ENCODE measurements at places on chromosomes 7 and 10. TPM values are rescaled to one million over a fixed set of nuclear protein-coding genes. Genes with fewer than 3 reads are reported as not detected.

The AZGP1 gene
- total RNA-seq, result not detected

The YAE1 gene
- 10.0 TPM for total RNA-seq

The KAZALD1 gene
- total RNA-seq, result not detected

The AHR gene
- total RNA-seq, result 46.3 TPM

The SNX10 gene
- total RNA-seq, result 59.3 TPM

The PNLIPRP2 gene
- total RNA-seq, result not detected

The NEUROG3 gene
- not detected for total RNA-seq

The PSD gene
- 2.8 TPM for total RNA-seq

The CCNJ gene
- total RNA-seq, result 4.8 TPM

The CYP26C1 gene
- total RNA-seq, result 0.05 TPM

The FAM13C gene
- not detected for total RNA-seq

The FGFBP3 gene
- total RNA-seq, result 1.9 TPM

GRCh38 chr7:25953859-25954258 lies 198.1 kb upstream of the NFE2L3 start:
- H3K27me3 ChIP-seq, result peaks cover 40% of the 10 kb centered on the region
- H3K27ac ChIP-seq, result no peak overlapping the region
- DNase-seq, result no peak
- peaks cover 4% of the 10 kb centered on the region for H3K36me3 ChIP-seq
- peaks cover 7% of the 10 kb centered on the region for H3K4me1 ChIP-seq

DNA sequence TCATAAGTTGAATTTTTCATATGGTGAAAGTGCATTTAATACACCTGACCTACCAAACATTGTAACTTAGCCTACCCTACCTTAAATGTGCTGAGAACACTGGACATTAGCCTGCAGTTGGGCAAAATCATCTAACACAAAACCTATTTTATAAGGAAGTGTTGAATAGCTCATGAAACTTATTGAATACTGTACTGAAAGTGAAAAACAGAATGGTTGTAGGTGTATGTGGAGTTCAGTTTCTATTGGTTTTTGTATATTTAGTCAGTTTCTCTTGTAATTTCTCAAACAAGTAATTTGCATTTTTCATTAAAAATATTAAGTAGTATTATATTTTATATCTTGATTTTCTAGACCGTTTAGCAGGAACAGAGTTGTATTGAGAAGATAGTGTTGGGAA lies 15.3 kb downstream of the CCDC7 start:
- peaks cover 34% of the 10 kb centered on the region for H3K36me3 ChIP-seq
- peaks cover 20% of the 10 kb centered on the region for H3K4me1 ChIP-seq
- no peaks in the 10 kb centered on the region for H3K27me3 ChIP-seq
- H3K27ac ChIP-seq, result no peak overlapping the region
- DNase-seq, result no peak
- H3K4me3 ChIP-seq, result no peak overlapping the region

GRCh38 chr10:74347522-74347921 lies 196.5 kb downstream of the ADK start:
- no peak overlapping the region for H3K4me3 ChIP-seq
- no peaks in the 10 kb centered on the region for H3K27me3 ChIP-seq
- DNase-seq, result no peak
- H3K4me1 ChIP-seq, result no peaks in the 10 kb centered on the region
- H3K36me3 ChIP-seq, result peaks cover 45% of the 10 kb centered on the region

- no peaks in the 10 kb centered on the region for H3K4me1 ChIP-seq
- no peak overlapping the region for H3K27ac ChIP-seq
- no peak overlapping the region for H3K4me3 ChIP-seq
- H3K36me3 ChIP-seq, result peaks cover 19% of the 10 kb centered on the region
- H3K27me3 ChIP-seq, result no peaks in the 10 kb centered on the region
Measured at GRCh38 chr7:131455546-131455945, 100.9 kb downstream of the PODXL start.

GRCh38 chr10:130326954-130327353 lies 190.8 kb downstream of the GLRX3 start:
- no peaks in the 10 kb centered on the region for H3K4me1 ChIP-seq
- H3K27me3 ChIP-seq, result no peaks in the 10 kb centered on the region
- H3K4me3 ChIP-seq, result no peak overlapping the region
- H3K27ac ChIP-seq, result no peak overlapping the region

GRCh38 chr10:103793429-103793828 lies 61.9 kb downstream of the SH3PXD2A start:
- H3K4me1 ChIP-seq, result peaks cover 12% of the 10 kb centered on the region
- H3K27me3 ChIP-seq, result peaks cover 7% of the 10 kb centered on the region
- H3K4me3 ChIP-seq, result no peak overlapping the region
- H3K36me3 ChIP-seq, result no peaks in the 10 kb centered on the region
- DNase-seq, result no peak

DNA sequence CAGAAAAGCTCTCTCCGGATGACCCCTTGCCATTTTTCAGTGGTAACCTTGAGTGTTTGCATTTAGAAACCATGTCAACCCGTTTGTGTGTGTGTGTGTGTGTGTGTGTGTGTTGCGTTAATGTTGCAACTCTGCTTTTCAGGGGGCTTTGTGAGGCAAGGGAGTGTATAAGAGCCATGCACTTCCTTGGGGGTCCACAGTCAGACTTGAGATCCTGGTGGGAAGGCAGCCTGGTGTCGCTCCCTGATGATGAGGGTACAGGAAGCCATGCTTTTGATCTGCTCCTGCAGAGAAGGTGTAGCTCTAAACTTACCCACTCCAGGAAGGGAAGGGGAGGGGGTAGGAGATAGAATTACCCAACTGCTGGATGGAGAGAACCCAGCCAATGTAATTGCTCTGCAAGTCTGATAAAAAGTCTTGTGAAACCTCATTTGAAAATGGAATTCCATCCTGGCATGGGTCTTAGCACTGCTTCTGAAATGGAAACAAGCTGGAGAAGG lies 10.7 kb downstream of the GRK5 start:
- no peak overlapping the region for H3K4me3 ChIP-seq
- no peak overlapping the region for H3K27ac ChIP-seq
- peaks cover 3% of the 10 kb centered on the region for H3K36me3 ChIP-seq

DNA sequence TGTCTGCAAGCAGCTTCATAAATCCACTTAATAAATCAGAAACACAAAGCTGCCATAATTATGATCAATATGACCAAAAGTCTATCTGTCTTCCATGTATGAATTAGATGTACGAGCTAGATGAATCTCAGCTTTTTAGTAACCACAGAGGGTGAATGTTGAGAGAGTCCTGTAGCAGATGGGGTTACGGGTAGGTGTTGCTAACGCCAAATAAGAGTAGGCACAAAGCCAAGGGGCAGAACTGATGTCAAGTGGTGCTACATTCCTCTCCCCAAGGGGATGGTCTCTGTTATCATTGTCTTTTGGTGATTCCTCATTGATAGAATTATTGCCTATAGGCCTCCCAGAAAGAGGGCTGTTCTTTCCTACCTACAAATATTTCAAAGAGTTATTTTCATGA lies 257.8 kb downstream of the PCLO start:
- H3K4me3 ChIP-seq, result no peak overlapping the region
- no peak overlapping the region for H3K27ac ChIP-seq
- no peaks in the 10 kb centered on the region for H3K4me1 ChIP-seq
- no peak for DNase-seq
- no peaks in the 10 kb centered on the region for H3K36me3 ChIP-seq

DNA sequence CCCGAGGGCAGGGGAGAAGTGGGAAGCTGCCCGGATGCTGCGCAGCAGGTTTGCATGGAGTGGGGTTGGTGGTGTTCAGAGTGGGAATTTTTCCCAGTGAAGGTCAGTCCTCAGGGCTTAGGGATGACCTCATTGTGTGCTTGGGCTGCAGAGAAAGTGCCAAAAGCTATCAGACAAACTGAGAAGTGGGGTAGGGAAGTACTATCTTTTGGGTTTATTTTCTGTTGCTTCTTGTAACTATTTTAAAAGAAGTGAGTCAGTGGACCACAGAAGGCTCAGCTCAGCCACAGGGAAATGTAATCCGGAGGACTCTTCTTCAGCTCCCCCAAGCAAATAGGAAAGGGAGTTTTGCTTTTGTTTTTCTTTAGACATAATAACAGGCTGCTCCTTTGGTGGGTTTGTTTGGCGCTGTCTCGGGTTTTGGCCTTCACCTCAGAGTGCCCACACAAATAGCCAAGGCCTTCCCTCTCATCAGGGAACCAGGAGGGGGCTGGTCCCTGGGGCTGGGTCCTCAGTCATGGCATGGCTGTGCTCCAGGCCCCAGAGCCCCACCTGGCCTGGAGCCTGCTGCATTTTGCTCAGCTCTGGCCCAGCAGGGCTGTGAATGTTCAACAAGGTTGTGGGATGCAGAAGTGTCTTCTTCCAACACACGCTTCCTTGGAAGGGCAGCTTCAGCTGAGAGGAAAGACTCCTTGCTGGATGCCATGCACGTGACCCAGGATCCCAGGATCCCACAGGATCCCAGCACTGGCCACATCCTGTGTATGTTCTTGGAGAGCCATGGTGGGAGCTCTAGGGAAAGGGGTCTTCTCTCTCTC lies 5.4 kb upstream of the FAM170B start:
- H3K4me3 ChIP-seq, result no peak overlapping the region
- no peak for DNase-seq
- H3K27me3 ChIP-seq, result peaks cover 21% of the 10 kb centered on the region
- H3K36me3 ChIP-seq, result no peaks in the 10 kb centered on the region

- H3K27me3 ChIP-seq, result peaks cover 7% of the 10 kb centered on the region
- no peak for DNase-seq
- peaks cover 1% of the 10 kb centered on the region for H3K4me1 ChIP-seq
- no peak overlapping the region for H3K27ac ChIP-seq
Measured at GRCh38 chr7:22786290-22786932, 36.2 kb downstream of the TOMM7 start.

DNA sequence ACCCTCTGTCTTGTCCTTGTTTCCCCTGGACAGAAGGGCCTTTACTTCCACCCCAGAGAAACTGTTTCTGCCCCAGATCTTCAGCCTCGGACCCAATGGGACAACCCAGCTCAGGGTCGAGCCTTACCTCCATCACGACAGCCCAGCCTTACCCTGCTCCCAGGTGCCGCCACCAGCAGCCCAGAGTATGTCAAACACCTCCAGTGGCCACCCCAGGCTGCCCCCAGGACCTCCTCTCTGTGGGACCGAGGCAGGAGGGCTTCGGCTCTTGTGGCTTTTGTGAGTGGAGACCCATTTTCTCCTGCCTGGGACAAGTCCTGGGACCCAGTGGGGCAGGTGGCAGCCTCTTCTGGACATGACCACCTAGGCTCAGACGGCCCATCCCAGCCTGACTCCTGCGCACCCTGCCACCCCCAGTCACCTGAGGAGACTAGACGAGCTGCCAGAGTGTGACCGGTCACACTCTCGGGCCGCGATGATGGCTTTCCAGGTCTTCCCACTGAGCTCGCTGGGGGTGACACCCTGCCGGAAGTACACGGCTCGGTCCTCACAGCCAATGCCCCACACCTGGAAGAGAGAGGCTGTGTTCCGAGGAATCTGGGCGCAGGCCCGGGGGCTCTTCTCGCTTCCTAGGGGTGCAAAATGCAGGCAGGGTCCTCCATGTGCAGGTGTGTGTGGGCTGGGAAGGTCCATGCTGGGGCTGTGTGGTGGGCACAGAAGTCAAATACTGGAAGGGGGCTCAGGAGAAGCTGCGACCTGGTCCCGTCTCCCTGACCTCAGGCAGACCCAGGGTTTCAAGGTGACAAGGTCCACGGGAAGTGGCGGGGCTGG lies 15.5 kb downstream of the TECPR1 start:
- no peak overlapping the region for H3K4me3 ChIP-seq
- peaks cover 1% of the 10 kb centered on the region for H3K36me3 ChIP-seq
- H3K27me3 ChIP-seq, result no peaks in the 10 kb centered on the region

- H3K27ac ChIP-seq, result no peak overlapping the region
- H3K36me3 ChIP-seq, result no peaks in the 10 kb centered on the region
- no peaks in the 10 kb centered on the region for H3K27me3 ChIP-seq
- H3K4me1 ChIP-seq, result no peaks in the 10 kb centered on the region
Measured at GRCh38 chr7:3832199-3832598, 531.1 kb downstream of the SDK1 start.

- peak; percentile 68 for DNase-seq
- peak overlapping the region; percentile 78 for H3K27ac ChIP-seq
- peaks cover 40% of the 10 kb centered on the region for H3K36me3 ChIP-seq
- peak overlapping the region; percentile 64 for H3K4me3 ChIP-seq
Measured at GRCh38 chr7:30330134-30331111, 46.0 kb downstream of the ZNRF2 start.

- no peak for DNase-seq
- no peak overlapping the region for H3K27ac ChIP-seq
- H3K4me3 ChIP-seq, result no peak overlapping the region
- H3K4me1 ChIP-seq, result peaks cover 18% of the 10 kb centered on the region
- no peaks in the 10 kb centered on the region for H3K27me3 ChIP-seq
Measured at GRCh38 chr10:80154978-80155695, 22.6 kb downstream of the PLAC9 start.

DNA sequence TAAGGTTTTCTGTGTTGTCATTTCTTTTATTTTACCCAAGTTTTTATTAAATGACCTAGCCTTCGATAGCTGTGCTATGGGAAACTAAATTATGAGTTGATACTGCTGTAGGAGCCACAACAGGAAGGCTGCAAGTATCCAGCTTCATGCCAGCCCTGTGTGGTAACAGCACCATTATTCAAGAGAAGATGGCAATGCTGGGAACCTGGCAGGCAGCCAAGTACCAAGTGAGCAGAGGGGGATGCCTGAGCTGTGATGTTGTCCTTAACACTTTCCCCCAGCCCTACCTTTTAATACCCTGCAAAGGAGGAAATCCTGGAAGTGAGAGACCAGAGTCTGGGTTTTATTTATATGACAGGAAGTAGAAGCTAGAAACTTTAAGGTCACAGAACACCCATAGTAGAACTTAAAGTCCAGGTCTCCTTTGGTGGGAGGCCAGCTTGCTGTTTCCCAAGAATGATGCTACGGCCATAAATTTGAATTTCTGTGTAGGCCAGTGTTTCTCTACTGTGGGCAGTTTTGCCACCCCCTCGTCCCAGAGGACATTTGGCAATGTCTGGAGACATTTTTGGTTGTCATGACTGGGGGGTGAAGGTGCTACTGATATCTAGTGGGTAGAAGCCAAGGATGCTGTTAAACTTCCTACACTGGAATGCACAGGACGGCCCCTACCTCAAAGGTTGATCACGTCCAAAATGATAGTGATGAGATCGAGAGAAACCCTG lies 9.2 kb upstream of the ATXN7L1 start:
- no peak overlapping the region for H3K27ac ChIP-seq
- peaks cover 8% of the 10 kb centered on the region for H3K4me1 ChIP-seq
- DNase-seq, result no peak
- H3K36me3 ChIP-seq, result no peaks in the 10 kb centered on the region

- no peak overlapping the region for H3K4me3 ChIP-seq
- H3K36me3 ChIP-seq, result no peaks in the 10 kb centered on the region
- no peaks in the 10 kb centered on the region for H3K4me1 ChIP-seq
- DNase-seq, result no peak
Measured at GRCh38 chr10:76017026-76017732, 585.8 kb downstream of the LRMDA start.

DNA sequence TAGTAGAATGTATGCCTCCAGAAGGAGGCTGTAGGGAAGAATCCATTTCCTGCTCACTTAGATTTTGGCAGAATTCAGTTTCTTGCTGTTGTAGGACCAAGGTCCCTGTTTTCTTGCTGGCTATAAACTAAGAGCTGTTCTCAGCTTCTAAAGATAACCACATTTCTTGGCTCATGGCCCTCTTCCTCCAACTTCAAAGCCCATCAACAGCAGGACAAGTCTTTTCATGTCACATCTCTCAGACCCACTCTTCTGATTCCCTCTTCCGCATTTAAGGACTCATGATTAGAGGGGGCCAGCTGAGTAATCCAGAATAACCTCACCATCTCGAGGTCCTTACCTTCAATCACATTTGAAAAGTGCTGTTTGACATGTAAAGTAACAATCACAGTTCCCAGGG lies 8.2 kb upstream of the LSM8 start:
- H3K4me3 ChIP-seq, result no peak overlapping the region
- peaks cover 21% of the 10 kb centered on the region for H3K27me3 ChIP-seq
- H3K4me1 ChIP-seq, result no peaks in the 10 kb centered on the region

- DNase-seq, result no peak
- H3K27ac ChIP-seq, result no peak overlapping the region
- H3K27me3 ChIP-seq, result peaks cover 13% of the 10 kb centered on the region
- H3K36me3 ChIP-seq, result no peaks in the 10 kb centered on the region
- H3K4me3 ChIP-seq, result no peak overlapping the region
Measured at GRCh38 chr10:113310347-113310746, 242.5 kb upstream of the HABP2 start.
